Aortic smooth muscle cell (primary cell): ENCODE measurements at places on chromosomes 1 and 21. TPM values are rescaled to one million over a fixed set of nuclear protein-coding genes. Genes with fewer than 3 reads are reported as not detected.

Gene CHI3L2
- total RNA-seq: 0.12 and 1.1 TPM in 2 replicates

Gene RNF2
- 12.3 and 18.2 TPM in 2 replicates for total RNA-seq

Gene CCDC27
- not detected in 2 replicates for total RNA-seq

Gene SLC1A7
- total RNA-seq: 0.13 and 0.25 TPM in 2 replicates

Gene TPTE
- not detected in 2 replicates for total RNA-seq

Gene ATP1B1
- 14.5 and 23.2 TPM in 2 replicates for total RNA-seq

Gene ALX3
- not detected in 2 replicates for total RNA-seq

Gene PACC1
- total RNA-seq: 5.2 and 6.3 TPM in 2 replicates

Gene VN1R5
- not detected in 2 replicates for total RNA-seq

Gene DIO1
- total RNA-seq: not detected in 2 replicates
